Stimulated activated CD8-positive, alpha-beta memory T cell treated with anti-CD3 and anti-CD28 coated beads, Interleukin-4, amount 100 ng/mL, for 4 hours (primary cell): ENCODE measurements at places on chromosomes 16 and 17.

DNA sequence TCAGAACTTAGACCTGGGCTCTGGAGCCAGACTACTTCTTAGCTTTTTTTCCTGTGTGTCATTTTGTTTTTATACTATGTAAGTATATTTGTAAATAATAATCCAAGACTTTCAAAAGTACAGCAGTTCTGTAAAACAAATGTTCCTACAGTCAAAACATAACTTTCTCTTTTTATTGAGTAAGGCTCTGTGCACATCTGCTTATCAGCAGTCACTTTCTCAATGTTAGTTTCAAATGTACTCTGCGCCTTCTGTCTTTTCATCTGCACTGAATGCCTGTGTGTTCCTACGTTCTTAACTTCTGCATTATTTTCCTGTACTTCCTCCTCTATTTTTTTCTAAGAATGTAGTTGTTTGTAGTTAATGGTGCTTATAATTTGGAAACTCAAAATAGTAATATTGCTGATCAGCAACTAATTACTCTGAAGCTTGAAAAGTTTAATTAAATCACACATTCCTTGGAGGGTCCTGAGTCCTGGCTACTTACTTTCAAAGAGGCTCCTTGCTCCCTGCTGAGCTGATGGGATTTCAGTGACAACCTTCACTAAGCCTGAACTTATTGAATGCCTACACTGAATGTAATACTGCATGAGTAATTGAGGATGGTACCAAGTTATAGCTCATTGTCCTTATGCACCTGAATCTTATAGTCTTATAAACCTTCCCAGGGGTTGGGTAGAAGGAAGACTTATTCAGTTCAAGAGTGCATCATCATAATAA, 329.9 kb downstream of the KCNJ2 start:
- no peak for DNase-seq

DNA sequence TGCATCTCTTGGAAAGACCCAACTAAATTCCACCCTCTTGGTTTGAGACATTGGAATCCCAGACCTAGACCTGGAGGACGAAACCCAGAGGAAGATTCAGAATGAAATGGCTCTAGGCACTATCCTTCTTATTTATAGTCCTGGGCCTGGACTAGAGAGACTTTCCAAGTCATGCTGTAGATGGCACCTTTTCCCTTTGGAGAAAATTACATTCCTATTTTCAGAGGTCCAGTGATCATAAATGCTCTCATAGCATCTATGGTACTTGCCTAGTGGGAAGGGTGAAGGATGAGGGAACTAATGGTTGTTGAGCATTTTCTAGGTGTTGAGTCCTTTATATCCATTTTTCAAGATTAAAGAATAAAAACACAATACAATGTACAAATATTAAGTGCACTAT, 37.1 kb downstream of the SPACA3 start:
- DNase-seq, result no peak

GRCh38 chr16:49194537-49195236, 87.0 kb downstream of the CBLN1 start:
- no peak for DNase-seq

DNA sequence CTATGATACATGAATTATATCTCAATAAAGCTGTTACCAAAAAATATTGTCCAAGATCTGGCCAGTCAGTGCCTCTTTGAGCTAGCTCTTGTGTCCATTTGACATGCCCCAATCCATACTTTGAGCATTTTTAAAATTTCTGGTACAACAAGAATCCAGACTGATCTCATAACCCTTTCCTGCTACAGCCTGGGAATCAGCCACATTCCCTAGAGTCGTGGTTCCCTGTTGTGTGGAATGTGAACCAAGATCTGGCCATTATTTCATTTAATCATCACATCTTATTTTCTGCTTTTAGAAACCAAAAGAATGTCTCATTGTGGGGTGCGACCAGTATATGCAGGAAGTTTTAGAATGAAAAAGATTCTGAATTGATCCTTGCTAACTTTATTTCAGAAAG, 34.3 kb upstream of the RPRML start:
- no peak for DNase-seq

DNA sequence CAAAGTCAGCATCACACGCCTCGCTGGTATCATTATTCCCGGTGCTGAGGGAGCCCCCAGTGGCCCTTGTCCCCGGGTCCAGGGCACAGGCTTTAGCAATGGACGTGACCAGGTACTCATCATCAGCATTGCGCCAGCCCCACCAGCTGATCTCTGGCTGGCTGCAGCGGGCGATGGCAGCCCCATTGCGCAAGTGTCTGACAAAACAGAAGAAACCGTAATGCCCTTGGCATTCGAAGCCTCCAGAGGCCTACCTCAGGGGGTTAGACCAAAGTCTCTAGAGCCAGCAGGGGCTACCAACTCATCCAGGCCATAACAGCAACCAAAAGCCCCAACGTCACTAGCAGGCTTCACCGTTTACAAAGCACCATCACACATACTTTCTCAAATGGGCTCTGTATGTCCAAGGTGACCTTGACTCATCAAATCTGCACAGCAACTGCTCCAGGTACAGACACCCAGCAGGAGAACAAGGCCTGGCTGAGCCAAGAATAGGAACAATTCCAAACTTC, 7.3 kb downstream of the MTMR4 start:
- DNase-seq, result no peak

GRCh38 chr17:56269556-56270389, 116.5 kb downstream of the ANKFN1 start:
- no peak for DNase-seq

DNA sequence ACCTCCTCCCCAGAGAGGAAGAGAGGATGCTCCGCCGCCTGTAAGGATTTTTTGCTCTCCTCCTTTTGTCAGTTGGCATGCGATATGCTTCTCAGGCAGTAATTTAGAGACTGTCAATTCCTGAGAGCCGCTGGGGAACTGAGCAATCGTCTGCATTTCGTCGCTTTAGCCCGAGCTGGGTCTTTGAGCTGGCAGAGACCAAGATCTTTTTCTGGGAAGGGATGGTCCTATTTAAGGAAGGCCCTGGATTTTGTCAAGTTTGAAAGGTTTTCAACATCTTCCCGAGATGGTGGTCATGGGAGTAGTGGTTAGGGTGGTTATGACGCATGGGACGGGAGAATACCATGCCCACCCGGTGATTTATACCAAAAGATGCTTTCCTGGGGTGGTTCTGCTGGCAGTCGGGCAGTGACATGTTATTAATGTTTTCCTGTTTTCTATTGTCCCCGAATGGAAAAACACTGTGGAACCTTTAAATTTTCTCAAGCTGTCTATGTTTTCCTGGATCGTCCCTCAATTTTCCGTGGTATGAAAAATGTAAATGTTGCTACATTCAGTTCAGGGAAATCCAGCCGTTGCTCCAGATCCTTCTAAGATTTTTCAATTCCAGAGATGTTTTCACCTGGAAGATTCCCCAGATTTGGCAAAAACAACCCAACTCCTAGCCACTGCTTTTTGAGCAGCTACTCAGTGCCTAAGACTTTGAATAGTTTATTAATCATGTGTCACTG, 586.4 kb downstream of the MAF start:
- DNase-seq, result no peak

DNA sequence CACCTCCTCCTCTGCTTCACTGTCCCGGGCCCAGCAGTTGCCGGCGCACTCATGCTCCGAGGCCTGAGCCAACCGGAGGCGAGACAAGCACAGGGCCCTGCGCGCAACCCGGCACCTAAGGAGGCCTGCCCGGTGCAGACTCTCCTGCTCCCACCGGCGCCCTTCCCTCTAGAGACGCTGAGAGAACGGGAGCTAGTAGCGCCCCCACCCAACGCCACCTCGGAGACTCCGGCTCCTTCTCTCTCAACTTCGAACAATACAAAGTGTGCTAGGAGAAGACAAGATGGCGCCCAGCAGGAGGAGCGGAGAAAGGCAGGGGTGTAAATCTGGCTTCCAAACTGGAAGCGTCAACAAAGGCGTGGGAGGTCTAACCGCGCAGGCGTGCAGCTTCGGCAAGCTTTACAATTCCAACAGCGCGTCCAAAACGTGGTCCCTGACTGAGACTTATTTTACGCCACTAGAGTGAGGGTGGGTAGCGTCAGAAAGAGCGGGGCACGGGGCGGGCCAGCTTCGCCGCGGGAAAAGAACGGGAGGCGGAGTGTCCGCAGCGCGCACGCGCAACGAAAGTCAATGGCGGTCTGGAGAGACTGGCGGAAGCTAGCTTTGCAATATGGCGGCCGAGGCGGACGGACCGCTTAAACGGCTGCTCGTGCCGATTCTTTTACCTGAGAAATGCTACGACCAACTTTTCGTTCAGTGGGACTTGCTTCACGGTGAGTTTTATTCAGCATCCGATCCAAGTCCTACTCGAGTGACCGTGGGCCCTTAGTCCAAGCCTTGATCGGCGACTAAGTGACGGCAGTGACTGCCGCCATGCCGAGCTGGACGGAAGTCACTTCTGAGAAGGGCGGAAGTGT, at the start of gene MPDU1:
TSS of gene MPDU1 (plus strand) at position 600 of the 857 bp plus-strand sequence. CDS start at position 611, 11 bp downstream.
- DNase-seq, result peak; percentile 89

- DNase-seq, result no peak
Observed at GRCh38 chr17:2924211-2924610, 128.0 kb downstream of the RAP1GAP2 start.

DNA sequence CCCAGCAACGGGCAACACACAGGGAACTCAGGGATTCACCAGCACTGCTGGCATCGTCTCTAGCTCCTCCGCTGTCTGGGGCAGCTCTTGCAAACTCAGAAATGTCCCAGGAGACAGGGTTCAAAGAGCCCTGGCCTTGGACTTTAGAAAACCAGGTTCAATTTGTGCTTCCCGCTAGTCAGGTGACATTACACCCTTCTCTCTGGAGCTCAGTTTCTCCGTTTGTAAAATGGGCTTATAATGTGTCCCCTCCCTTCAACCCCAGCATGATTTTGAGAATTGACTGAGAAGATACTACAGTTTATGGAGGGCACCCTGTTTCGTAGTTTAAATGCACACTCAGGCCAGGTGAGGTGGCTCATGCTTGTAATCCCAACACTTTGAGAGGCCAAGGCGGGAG, 1.9 kb upstream of the MYCBPAP start:
- DNase-seq, result no peak

DNA sequence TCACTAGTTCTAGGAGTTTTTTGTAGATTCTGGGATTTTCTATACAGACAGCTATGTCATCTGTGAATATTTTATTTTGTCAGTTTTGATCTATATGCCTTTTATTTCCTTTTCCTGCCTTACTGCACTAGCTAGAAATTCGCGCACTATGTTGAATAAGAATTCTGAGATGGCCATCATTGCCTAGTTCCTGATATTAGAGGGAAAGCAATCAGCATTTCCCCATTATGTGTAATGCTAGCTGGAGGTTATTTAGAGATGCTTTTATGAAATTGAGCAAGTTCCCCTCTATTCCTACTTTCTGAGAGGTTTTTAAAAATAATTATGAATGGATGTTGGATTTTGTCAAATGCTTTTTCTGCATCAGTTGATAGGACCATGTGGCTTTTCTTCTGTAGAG, 23.8 kb downstream of the MPRIP start:
- no peak for DNase-seq

- no peak for DNase-seq
Observed at GRCh38 chr16:22189473-22190080, 16.5 kb upstream of the EEF2K start.
